ENCODE measurements at places on chromosomes 2 and 18.

DNA sequence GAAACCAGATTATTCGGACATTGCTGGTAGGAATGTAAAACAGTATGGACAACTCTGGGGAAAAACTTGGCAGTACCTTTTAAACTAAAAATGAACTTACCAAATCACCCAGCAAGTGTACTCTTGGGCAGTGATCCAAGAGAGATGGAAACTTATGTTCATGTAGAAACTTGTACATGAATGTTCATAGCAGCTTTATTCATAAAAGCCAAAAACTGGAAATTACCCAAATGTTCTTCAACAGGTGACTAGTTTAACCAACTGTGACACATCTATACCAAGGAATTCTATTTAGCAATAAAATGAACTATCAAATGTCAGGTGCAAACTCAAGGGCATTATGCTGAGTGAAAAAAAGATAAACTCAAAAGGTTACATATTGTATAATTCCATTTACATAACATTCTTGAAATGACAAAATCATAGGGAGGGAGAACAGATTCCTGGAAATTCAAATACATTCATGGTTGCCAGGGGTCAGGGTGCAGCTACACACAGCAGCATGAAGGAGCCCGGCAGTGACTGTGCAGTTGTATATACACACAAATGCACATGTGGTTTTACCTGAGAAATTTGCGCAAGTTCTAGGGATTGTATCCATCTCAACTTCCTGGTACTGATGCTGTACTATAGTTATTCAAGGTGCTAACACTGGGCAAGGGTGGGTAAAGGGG, 3.5 kb upstream of the RNU4ATAC start:
- no peak for DNase-seq

DNA sequence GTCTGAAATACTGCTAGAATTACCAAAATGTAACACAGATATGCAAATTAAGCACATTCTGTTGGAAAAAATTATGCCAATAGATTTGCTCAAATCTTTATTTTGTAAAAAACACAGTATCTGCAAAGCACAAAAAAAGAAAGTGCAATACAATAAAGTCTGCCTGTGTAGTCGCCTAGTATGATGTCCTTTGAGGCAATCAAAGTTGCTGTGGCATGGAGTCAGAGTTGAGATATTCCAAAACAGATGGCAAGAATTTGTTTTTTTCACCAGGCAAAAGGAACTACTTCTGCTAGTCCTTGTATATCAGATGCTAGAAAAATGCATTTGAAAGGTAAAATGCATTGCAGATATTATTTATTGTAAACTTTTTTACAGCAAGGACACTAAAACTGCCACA, 531.3 kb upstream of the TMEFF2 start:
- no peak for DNase-seq

- peak; percentile 39 for DNase-seq
Observed at GRCh38 chr2:138060301-138060635, 96.0 kb downstream of the HNMT start.

DNA sequence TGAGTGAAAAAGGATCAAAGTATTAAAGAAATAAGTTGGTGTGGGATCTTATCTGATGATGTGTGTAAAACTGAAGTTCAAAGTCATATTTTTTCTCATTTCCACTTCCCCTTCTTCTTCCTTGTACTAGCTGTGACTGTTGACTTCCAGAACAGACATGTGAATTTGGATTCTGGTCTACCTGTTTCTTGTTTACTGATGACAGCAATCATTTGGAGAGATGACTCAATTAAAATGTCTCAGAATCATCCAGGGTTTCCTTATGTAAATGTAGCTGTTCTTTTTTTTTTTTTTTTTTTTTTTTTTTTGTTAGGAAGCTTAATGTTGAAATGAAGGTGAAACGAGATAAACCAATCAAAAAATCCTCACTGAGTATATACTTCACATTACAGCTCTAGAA, 819.9 kb upstream of the PIK3C3 start:
- DNase-seq, result no peak

DNA sequence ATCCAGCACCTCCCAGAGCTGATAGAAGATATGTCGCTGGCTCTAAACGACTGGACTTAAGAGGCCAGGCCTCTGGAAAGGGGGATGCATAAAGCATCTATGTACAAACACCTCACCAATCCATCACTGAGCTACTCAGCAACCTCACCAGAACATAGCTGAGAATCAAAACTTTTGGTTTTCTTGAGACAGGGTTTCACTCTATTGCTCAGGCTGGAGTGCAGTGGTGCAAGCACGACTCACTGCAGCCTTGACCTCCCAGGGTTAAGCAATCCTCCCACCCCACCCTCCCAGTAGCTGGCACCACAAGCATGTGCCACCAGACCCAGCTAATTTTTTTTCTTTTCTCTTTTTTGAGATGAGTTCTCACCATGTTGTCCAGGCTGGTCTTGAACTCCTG, 62.9 kb upstream of the MSH6 start:
- no peak for DNase-seq

GRCh38 chr2:119158563-119159347, at the start of gene C1QL2:
Gene C1QL2, minus strand, starts transcription at chr2:119158751. Its CDS starts 482 bp downstream, at chr2:119158269.
- DNase-seq, result no peak

DNA sequence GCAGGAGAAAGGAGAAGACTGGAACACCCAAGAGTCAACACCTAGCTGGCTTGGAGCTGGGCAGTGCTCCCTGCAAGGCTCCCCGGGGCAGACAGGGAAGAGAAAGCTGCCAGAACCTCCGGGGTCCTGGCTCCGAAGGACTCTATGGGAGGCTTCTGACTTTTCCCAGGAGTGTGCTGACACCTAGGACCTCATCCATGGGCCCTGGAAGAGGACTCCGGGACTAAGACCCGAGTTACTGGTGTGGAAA, 37.8 kb upstream of the ATP6V1B1 start:
- DNase-seq, result no peak

DNA sequence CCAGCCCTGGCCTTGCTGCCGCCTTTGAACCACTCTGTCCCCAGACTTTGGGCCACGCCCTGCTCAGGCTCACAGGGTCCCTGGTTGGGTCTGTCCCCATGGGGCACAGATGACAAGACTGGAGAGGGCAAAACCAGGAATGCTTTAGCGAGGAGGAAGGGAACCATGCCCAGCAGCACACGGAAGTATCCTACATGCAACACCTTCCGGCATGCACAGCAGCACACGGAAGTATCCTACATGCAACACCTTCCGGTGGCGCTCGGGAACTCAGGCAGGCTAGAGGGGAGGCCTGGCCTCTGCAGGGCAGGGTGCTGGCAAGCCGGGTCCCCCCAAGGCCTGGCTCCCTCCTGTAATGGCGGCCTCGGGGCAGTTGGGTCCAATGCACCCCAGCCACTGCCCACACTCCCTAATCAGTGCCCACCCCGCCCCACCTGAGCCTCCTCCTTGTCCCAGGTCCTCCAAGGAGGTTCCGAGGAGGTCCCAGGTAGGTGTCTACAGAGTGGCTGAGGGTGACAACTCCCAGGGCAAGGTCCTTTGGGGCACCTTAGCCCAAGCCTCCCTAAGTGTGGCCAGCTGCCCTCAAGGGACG, 33.6 kb upstream of the SNED1 start:
- no peak for DNase-seq

DNA sequence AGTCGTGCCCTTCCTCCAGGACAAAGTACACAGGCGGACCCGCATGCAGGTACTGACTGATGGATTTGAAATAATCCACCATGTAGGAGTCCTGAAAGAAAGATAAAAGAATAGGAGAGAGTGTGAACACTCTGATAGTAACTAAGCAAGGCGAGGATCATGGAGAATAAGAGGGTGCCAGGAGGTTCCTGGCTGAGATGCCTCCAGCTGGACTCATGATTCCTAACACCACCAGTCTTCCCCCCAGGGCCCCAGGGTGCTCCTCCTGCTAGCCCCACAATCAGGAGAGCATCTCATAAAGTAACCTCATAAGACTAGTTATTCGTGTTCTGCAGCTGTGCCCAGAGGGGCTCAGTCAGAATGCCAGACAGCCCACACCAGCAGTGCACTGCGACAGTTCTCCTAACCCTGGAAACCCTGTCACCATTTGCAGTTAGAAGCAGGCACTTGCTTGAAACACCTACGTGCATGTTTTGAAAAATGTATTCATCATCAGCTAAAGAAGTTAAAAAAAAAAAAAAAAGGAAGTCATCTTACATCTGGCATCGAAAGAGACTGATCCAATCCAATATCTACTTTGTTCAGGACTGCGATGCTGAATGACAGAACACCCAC, 36.7 kb downstream of the RMC1 start:
- no peak for DNase-seq

GRCh38 chr18:13597068-13597467, 129.3 kb downstream of the FAM210A start:
- no peak for DNase-seq
